M059J (cell line): ENCODE measurements at places on chromosomes 7 and 10. TPM values are rescaled to one million over a fixed set of nuclear protein-coding genes. Genes with fewer than 3 reads are reported as not detected.

Gene SSBP1
- total RNA-seq = 320 and 374 TPM in 2 replicates

DNA sequence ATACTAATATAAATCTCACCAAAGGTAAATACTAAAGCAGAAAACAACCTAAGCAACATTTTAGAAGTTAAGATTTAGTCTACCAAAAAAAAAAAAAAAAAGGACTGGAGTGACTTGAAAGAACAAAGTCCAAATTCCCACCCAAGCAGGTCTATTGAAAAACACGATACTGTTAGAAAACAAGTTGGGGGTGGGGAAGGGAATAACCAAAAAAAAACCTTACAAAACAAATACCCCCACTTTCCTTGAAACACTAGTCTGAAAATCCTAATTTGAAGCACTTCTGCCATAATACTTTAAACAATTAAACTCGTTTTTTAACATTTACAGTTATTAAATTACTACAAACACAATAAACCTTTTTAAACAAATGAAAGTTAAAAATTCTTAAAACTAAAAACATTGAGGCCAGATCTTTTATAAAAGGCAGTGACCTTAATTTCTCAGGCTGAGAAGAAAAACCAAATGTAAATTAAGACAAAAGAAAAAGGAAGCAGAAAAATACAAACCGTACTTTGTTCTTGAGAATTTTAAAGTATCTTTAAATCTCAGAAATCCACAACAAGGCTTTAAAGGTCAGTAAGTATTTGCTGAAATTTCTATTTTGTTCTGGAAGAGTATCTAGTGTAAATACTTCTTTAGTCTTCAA, 135.1 kb downstream of the NRBF2 start:
- peak; percentile 60 for DNase-seq

Gene PLXDC2
- total RNA-seq = 2.8 and 3.3 TPM in 2 replicates

- DNase-seq = peak; percentile 49
Observed at GRCh38 chr10:126842836-126843235, 62.4 kb upstream of the DOCK1 start.

Gene SPOCK2
- 0.05 TPM in 1 of 2 replicates, not detected in the other for total RNA-seq

- DNase-seq = peak; percentile 68
Observed at GRCh38 chr7:116834815-116835504, 27.4 kb upstream of the CAPZA2 start.

DNA sequence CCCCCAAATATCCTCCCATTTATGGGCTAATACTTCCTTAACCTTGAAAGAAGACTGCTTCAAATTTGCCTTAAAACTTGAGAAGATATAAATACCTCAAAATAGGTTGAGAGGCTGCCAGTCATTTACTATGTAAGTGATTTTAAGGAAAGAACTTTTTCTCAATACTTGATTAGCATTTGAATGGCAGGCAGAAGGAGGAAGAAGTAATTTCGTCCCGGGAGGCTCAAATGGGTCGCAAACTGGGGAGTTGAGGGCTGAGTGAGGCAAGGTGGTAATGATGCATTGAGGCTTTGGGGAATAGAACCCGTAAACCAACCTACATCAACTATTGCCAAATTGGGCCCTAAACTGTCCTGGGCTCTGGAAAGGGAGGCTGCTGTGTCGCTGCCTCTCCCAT, 11.1 kb downstream of the CAMK1D start:
- no peak for DNase-seq

GRCh38 chr7:127877951-127878350, 153.3 kb downstream of the LRRC4 start:
- DNase-seq = no peak

DNA sequence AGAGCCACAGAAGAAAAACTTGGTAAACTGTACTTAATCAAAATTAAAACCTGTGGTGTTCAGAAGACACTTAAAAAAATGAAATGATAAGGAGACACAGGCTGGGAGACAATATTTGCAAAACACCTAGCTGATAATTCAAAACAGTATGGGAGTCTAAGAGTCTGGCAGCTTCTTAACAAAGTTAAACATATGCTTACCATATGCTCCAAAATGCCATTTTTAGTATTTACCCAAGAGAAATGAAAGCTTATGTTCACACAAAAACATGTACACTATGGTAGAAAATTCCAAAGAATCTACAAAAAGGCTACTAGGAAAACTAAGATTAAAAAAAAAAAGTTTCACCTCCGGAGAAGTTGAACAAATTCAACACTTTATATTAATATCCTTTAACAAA, 48.6 kb downstream of the ITGB1 start:
- no peak for DNase-seq

DNA sequence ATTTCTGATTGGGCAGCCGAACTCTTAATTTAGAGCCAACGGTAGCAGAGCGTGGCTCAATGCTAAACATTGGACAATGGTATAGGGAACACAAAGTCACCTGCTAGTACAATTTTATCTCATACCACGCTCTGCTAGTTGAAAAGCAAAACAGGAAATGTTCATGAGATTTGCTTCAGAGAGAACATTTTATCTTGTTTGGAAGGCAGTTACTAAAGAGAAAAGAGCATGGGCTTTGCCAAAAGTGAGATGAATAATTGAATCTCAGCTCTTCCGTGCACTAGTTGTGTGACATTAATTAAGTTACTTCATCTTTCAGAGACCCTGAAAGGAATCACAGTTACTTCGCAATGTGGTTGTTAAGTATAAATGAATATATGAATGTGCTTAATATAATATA, 161.5 kb upstream of the FAM13C start:
- no peak for DNase-seq
